ENCODE measurements at places on chromosomes 12 and 14.

DNA sequence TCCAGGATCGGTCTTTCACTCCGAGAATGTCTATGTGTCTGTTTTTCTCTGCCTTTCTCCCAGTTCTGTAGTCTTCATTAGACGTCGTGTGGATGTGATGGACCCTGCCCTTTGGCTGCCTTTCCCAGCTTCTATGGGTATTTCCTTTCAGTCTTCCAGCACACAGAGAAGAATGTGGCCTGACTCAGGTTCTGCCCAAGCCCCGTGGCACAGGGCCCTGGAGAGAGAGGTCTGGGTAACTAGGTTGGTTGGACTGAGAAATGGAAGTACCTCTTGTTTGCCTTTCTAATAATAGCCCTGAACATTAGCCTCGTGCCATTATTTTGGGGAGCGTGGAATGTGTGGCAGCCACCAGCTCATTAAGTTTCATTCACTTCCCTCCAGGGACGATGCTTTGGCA lies 3.8 kb downstream of the FOXJ2 start:
- DNase-seq: no peak

DNA sequence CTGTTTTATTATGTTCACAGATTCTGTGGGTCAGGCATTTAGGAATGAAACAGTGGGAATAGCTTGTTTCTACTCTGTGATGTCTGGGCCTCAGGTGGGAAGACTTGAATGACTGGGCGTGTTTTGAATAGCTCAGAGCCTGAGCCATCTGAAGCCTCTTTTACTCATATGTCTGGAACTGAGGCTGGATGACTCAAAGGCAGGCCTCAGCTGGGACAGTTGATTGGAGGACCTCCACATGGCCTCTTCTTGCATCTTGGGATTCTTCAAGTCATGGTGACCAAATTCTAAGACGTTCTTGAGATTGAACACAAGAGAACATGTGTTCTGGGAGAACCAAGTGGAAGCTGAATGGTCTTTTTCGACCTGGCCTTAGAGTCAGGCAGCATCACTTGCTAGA lies 45.8 kb upstream of the TBX3 start:
- DNase-seq: no peak

DNA sequence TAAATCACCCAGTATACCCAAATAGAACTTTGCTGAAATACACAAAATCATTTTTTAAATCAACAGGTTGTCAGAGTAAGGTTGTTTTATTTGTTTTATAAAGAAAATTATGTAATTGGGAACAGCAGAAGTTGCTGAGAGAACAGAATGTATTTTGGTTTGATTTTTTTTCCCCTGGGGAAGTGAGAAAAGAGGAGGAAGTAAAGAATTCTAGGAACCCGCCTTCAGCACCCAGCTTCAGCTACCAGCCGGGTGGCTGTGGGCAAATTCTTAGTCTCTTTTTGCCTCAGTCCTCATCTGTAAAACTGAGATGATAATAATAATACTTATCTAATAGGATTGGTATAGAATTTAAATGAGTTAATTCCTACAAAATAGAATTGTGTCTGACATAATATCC lies 119.4 kb downstream of the SRGAP1 start:
- DNase-seq: no peak

DNA sequence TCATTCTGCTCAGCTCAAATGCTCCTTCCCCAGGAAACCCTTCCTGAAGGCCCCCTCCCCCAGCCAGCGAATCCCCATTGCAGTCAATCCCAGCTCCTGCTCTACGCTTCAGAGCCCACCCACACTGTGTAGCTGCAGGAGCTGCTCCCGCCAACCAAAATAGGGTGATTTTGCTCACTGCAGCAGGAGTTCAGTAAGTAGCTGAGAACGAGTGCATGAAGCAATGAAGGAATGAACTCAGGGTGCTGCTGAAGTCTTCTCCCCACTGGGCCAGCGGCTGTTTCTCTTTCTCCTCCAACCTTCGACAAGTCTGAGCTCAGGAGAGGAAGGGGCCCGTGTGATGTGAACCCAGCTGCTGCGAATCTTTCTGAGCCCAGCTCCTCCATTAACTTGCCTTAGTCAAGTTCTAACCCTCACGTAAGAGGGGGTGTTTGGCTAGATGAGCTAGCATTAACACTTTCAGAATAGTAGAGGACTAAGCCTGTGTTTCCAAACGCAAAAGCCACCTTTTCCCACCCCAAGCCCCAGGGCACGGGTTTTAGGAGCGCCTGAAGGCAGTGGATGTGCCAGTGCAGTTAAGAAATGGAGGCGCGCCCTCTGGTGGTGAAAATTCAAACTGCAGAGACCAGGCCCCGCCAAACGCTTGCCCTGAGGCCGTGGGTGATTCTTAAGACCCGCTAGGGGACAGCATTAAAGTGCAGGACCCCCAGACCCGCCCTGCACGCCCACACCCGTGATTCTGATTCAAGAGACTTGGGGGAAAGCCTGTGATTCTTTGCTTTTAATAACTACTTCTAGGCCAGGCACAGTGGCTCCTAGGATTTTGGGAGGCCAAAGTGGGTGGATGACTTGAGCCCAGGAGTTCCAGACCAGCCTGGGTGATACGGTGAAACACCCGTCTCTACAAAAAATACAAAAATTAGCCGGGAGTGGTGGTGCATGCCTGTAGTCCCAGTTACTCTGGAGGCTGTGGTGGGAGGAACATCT lies 11.9 kb upstream of the SERPINA4 start:
- DNase-seq: peak; percentile 21

- DNase-seq: no peak
These were observed 34.9 kb upstream of the CERS5 start for GRCh38 chr12:50201987-50202521.

DNA sequence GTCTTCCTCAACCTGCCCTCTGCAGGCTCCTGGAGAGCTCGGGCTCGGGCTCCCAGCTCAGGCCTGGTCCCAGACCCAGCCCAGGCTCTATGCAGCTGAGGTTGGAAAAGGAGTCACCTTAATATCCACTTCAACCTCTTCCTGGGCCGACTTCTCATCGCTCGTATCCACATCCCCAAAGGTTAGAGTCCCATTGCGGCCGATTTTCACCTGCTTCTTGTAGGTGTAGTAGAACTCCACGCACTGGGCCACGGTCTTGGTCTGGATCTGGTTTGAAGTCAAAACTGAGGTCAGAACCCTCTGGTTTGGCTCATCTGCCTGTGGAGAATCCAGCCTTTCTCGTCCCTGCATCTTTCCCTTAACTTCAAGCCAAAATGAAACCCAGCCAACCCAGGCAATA lies 8.4 kb upstream of the PNMA1 start:
- no peak for DNase-seq

DNA sequence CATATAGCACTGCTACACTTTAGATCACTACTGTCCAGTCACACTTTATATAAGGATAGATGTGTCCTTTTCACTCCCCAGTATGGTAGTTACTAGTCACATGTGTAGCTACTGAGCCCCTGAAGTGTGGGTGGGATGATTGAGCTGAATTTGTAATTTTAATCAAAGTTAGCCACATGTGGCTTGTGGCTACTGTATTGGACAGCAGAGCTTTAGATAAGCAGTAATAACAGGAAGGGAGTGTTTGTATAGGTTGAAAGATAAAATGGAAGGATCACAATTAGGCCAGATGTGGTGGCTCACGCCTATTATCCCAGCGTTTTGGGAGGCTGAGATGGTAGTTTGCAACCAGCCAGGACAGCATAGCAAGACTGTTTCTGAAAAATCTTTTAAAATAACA lies 23.5 kb downstream of the NAA30 start:
- no peak for DNase-seq

DNA sequence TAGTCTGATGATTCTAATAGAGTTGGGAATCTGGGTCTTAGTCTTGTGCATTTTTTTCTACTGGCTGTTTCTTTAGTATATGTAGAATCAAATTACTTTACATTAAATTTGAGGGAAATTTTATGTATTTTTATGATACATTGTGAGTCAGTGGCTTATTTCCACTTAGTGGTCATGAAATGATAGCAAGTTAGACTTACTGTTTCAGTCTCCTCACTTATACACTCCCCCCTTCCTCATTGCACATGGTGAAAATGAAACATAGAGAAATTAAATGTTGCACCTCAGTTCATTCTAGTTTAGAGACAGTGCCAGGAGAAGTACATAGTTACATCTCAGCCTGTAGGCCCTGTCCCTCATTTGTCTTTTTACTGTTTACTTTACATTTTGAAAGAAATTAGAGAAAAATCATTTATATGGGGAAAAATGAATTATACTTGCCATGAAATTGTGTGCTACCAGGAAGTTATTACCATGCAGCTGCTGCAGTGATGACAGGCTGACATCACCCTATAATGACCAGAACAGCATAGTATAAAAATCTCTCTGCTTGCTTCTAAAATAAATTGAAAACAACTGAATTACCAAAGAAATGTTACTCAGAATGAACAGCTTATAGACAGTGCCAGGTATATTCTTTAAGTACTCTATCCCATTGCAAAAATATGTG lies 113.2 kb downstream of the TRMT5 start:
- DNase-seq: no peak

DNA sequence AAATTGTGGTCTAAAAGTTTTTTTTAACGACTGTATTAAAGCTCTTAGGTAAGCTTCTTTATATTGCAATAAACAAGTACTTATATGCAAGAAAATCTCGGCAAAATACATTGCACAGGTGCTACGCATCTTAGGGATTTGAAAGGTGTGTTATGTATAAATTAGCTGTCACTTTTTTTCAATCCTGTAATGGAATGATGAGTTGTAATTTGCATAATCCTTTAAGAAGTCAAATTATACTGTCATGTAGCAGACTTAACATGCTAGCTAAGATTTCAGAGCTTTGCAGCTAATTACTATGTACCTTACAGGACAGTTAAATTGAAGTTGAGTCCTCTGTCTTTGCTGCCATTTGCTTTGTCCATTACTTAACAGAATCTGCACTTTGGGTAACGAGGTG lies 117.5 kb downstream of the NPAS3 start:
- DNase-seq: no peak

DNA sequence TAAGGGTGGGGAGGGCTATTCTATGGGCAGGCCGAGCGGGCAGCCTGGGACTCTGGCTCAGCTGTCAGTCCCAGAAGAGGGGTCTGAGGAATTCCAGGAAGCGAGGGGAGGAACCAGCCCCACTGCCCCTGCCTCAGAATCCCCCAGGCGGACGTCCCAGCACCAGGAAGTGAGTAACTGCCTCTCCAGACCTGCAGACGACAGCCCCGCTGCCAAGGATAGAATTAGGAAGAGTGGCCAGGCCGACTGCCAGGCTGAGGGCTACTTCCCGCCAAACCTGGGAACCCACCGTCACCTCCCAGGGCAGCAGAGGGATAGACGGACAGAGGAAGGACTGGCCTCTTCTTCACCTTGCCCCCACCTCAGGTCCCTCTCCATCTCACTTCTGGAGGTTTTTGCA lies 6.7 kb upstream of the BDKRB2 start:
- no peak for DNase-seq

GRCh38 chr12:65196762-65197567 lies 27.6 kb downstream of the LEMD3 start:
- DNase-seq: peak; percentile 14

DNA sequence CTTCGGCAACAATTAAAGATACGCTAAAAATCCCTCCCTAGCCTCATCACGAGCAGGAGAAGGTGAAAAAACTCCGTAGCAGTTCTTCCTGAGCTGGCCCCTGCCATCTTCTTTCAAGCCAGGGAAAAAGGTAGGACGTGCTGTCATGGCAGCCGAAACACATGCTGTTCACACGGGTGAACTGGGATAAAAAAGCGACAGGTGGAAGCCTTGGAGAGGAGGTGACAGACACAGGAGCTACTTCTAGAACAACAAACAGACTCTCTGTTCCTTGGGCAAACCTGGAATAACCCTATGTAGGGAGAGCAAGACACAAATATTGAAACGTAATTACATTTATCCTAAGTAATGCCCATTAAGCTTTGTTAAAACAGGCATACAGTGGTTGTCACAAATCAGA lies 81.3 kb downstream of the KCNK10 start:
- DNase-seq: no peak

DNA sequence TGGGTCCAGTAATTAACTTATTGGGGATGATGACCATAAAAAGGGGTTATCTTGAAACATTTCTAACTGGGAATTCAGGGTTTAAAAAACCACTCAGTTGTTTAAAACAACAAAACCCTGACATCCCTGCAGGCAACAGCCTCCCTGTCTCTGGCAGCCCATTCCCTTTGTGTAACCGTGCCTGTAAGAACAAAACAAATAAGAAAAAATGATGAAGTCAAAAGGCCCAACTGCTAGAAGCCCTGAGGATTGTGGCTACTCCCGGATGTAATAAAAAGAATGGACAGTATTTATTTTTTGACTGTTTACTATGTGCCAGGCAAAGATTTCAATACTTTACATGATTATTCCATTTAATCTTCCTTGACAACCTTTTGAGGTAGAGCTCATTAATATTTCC lies 75.3 kb downstream of the TMCC3 start:
- no peak for DNase-seq

DNA sequence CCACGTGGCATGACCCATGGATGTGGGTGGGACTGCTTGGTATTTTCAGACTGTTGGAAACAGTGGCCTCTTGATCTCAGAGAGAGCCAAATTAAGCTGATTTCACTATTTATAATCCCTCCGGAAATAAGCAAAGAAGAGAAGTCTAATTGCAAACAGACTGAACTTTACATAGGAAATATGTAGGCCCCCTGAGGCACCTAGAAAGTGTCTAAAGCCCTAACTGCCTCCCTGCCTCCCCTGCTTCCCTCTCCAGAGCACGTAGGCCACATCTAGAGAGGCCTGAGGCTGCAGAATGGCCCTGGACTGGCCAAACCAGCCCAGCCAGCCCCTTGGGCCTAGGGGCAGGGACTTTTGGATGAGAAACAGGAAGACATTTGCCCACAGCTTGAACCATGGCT lies 123.8 kb downstream of the ZFP36L1 start:
- no peak for DNase-seq

DNA sequence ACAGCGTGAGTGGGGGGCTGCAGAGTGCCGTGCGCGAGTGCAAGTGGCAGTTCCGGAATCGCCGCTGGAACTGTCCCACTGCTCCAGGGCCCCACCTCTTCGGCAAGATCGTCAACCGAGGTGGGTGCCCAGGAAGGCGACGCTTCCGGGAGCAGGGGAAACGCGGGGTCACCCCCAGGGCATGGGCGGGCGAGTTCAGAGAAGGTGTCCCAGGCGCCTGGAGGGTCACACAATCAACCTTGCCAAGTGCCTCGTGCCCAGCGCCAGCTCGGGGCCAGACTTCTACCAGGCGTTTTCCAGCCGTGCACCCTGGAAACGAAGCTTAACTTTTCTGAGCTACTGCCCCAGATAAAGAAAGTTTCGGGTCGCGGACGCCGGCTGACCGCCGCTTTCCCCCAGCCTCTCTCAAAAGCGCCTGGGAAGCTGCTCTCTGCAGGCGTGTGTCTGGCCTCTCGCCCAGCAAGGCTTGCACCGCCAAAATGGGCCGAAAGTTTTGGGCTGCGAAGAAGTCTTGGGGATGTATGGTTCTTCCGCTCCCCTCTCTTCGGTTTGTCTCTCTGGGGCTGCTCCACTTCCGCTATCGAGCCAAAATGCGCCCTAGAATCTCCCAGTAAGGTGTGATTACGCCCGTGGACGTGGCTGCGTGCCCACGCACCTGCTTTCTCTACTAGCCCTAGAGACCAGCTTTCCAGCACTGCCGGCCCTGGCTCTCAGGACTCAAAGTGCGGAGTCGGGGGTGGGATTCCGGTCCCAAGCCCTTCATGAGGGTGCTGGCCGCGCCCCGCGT lies 1.7 kb downstream of the WNT1 start:
- DNase-seq: no peak

All from MM.1S (cell line).